ENCODE measurements at places on chromosomes 4 and X.

DNA sequence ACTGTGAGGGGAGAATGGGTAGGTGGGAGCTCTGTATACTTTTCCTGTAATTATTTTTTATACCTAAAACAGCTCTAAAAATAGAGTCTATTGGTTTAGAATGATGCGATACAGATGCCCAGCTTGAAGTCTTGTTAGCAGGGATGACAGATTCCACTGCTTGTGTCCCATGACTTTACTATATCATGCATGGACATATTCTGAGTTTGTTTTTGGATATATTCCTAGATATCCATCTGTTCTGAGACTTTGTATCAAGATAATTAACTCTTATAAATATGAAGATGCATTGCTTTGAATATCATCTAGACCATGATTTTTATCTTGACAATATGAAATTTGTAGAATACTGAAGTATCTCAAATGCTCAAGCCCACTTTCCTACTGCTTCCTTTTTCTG lies 1058.1 kb downstream of the RAPGEF2 start:
- DNase-seq = no peak

GRCh38 chr4:159358226-159358625 lies 255.3 kb downstream of the RAPGEF2 start:
- no peak for DNase-seq

- peak; percentile 75 for DNase-seq
Measured at GRCh38 chrX:275967-276580, 5.1 kb upstream of the PLCXD1 start.

GRCh38 chr4:82994834-82995233 lies 15.8 kb downstream of the LIN54 start:
- DNase-seq = no peak

DNA sequence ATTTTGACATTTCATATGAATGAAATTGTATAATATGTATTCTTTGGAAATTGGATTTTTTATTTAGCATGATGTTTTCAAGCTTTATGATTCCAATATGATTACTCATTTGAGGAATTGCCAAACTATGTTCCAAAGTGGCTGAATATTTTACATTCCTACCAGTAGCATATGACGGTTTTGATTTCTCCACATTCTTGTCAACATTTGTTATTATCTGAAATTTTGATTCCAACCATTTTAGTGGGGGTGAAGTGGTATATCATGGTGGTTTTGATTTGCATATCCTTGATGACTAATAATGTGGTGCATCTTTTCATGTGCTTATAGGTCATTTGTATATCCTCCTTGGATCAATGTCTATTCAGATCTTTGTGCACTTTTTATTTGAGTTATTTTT lies 2.6 kb upstream of the BEX1 start:
- DNase-seq = no peak

GRCh38 chr4:20773144-20773997 lies 73.1 kb downstream of the PACRGL start:
- no peak for DNase-seq

DNA sequence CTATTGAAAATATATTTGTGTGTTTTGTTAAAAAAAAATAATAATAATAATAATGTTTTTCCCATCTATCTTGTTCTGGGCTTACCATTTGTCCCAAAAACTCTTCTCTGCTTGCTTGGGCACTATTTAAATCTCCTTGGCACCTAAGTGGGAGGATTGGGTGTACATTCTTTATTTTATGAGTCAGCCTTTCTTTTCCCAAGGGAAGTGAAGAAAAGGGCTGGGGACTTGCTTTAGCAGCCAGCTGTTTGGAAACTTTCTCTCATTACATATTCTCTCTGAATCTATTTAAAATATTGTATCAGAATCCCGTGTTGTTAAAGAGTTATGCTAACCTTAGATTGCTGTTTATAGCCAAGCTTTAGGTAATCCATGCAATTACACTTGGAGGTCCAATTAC lies 2332.4 kb downstream of the ARAP2 start:
- no peak for DNase-seq

- DNase-seq = no peak
Measured at GRCh38 chr4:143858456-143858855, 46.9 kb downstream of the GYPE start.

DNA sequence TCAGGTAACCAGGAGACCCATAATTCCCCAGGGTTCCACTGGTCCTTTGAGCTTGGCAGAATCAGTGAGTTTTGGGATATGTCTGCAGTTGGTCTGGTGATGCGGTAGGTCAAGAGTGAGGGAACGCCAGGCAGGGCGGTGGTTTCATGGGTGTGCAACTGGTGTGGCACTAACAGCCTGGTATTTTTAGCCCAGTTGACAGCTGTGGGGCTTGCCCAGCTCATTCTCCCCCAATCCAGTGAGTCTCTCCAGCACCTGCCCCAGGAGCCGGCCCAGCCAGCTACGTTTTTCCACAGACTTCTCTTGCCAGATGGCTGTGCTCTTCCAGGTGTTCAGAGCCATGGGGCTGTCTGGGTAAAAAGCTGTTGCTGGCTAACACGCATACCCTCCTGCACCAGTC lies 1019.9 kb downstream of the CCSER1 start:
- DNase-seq = no peak

- peak; percentile 66 for DNase-seq
Measured at GRCh38 chr4:145760961-145761929, 81.3 kb downstream of the C4orf51 start.

DNA sequence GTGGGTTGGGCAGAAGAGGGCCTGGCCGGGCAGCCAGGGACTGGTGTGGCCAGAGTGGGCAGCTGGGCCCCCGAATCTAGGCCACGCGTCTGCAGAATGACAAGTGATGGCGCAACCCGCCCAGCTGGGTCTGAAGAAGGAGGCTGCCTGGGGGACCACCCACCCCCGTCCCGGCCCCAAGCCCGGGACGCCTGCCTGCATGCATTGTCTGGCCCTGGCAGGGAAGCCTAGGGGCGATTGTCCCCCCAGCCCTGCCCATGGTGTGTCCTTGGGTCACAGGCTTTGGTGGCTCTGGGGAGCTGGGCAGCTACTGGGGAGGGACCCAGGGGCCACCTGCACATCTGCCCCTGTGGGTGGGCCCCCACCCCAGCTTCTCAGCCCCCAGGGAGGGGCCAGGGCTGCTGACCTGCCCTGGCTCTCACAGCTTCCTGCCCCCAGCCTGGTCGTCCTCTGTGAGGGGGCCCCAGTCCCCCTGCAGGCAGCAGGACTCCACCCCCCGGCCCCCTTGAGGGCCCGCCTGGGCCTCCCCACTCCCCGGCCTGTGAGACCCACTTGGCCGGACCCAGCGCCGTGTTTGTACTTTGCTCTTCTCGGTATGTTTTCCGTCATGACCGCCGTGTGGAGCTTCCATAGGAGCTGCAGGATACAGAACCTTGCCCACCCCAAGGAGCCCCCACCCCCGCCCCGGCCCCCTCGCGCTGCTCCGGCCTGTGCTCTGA lies 4.9 kb downstream of the FGFR3 start:
- no peak for DNase-seq

GRCh38 chr4:90209922-90210321 lies 82.7 kb downstream of the CCSER1 start:
- DNase-seq = no peak

GRCh38 chrX:72714478-72714916 lies 391 bp upstream of the PHKA1 start:
- DNase-seq = peak; percentile 46

GRCh38 chr4:74028504-74028903 lies 10.0 kb downstream of the CXCL3 start:
- no peak for DNase-seq
